ENCODE measurements at places on chromosomes 5 and 9. TPM values are rescaled to one million over a fixed set of nuclear protein-coding genes. Genes with fewer than 3 reads are reported as not detected.

Gene FOXD4L4
- total RNA-seq = not detected

Gene GPR151
- not detected for total RNA-seq

DNA sequence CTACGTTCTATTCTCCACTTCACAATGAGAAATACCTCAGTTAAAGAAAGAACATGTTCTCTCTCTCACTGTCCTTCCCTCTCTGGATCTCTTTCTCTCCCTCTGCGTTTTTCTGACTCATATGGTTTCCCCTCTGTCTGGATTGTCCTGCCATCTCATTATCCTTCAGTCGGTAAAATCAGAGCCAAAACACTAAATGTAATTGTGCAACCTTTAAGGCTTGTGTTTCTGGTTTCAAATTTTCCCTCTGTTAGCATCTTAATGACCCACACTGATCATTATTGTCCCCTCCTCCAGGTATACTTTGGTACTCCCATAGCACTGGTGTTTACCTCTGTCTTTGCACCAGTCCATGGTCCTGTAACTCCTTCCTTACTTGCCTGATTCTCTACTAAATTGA, 509.4 kb upstream of the C9orf72 start:
- no peaks in the 10 kb centered on the region for H3K27me3 ChIP-seq
- H3K27ac ChIP-seq = no peak overlapping the region
- no peaks in the 10 kb centered on the region for H3K4me1 ChIP-seq
- H3K36me3 ChIP-seq = no peaks in the 10 kb centered on the region

- no peaks in the 10 kb centered on the region for H3K27me3 ChIP-seq
- peak overlapping the region; percentile 90 for H3K27ac ChIP-seq
- H3K4me3 ChIP-seq = no peak overlapping the region
- H3K36me3 ChIP-seq = no peaks in the 10 kb centered on the region
Measured at GRCh38 chr5:172788771-172789686, 18.0 kb upstream of the DUSP1 start.

GRCh38 chr9:81814794-81815464, 113.3 kb upstream of the SPATA31D4 start:
- no peaks in the 10 kb centered on the region for H3K36me3 ChIP-seq
- no peak for DNase-seq
- peaks cover 15% of the 10 kb centered on the region for H3K4me1 ChIP-seq

DNA sequence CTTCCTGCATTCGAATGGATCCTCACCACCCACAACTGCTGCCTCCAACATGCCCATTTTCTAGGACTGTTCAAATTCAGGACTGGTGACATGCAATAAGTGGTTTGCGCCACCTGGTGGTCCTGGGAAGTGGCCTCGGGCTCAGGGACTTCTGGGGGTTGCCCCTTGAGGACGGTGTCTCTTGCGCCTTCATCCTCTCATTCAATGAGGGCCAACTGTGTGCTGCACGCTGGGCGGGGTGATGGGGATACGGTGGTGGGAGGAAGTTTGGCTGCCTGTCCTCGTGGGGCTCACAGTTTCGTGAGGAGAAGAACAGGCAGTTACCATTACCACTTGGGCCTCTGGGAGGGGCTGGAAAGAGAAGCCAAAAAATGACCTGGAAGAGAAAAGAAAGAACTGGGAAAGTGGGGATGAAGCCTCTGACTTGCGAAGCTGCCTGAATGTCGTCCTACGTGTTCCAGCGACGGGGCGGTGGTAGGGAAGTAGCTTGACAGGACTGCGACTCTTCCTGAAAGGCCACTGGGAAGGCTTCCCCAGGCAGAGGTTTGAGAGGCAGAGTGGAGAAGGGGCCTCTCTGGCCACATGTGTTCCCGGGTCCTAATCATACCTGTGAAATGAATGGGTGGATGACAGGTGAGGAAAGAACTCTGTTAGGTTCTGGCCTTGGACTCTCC, 49.0 kb downstream of the PSD2 start:
- no peaks in the 10 kb centered on the region for H3K4me1 ChIP-seq
- H3K4me3 ChIP-seq = no peak overlapping the region
- peak; percentile 68 for DNase-seq
- no peak overlapping the region for H3K27ac ChIP-seq
- H3K36me3 ChIP-seq = no peaks in the 10 kb centered on the region
- no peaks in the 10 kb centered on the region for H3K27me3 ChIP-seq

DNA sequence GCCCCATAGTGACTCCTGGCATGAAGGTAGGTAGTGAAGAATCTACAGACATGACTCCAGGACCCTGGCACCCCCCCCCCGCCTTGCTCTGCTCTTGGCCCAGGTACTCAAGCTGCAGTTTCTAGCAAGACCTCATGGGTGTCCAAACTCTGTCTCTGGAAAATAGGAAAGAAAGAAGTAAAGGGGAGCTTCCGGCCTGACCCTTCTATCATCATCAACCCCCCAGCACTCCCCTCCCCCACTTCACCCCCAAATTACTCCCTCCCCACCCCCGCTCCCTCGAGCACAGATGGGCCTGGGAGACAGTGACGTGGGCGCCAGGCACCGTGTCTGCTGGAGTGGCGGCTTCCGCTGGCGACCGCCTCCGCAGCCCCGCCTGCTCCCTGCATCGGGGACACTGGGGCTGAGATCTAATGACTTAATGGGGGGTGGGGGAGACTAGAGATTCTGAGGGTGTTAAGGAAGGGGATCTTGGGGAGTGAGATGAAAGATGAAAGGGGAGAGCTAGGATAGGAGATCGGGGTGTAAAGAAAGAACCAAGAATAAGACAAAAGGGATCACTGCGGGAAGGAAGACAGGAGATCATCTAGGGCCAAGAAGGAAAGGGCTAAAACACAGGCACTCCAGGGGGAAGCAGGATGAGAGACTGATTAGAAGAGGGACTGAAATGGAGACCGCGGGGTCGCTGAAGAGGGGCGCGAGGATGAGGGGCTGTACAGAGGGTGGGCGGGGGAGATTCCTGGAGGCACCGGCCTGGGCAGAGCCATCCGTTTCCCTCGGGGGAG, 1.1 kb upstream of the DNAJB5 start:
- no peaks in the 10 kb centered on the region for H3K36me3 ChIP-seq
- H3K4me1 ChIP-seq = peaks cover 25% of the 10 kb centered on the region
- no peaks in the 10 kb centered on the region for H3K27me3 ChIP-seq

GRCh38 chr9:113516840-113517577, 53.5 kb downstream of the RGS3 start:
- no peak overlapping the region for H3K27ac ChIP-seq
- H3K4me3 ChIP-seq = no peak overlapping the region
- no peaks in the 10 kb centered on the region for H3K27me3 ChIP-seq
- H3K4me1 ChIP-seq = peaks cover 11% of the 10 kb centered on the region
